Naive thymus-derived CD8-positive, alpha-beta T cell (primary cell): ENCODE measurements at places on chromosomes 5 and 9. TPM values are rescaled to one million over a fixed set of nuclear protein-coding genes. Genes with fewer than 3 reads are reported as not detected.

Gene BASP1
- not detected for polyA plus RNA-seq

Gene TLR4
- 0.12 TPM for polyA plus RNA-seq

Gene OR1L4
- not detected for polyA plus RNA-seq

Gene GZMA
- 713 TPM for polyA plus RNA-seq

Gene PCDHB2
- not detected for polyA plus RNA-seq

Gene GALNT12
- 8.4 TPM for polyA plus RNA-seq

Gene C9orf152
- not detected for polyA plus RNA-seq

Gene NUTM2G
- polyA plus RNA-seq: 0.05 TPM

Gene EPB41L4A
- 2.9 TPM for polyA plus RNA-seq

Gene SCGB3A2
- polyA plus RNA-seq: not detected

GRCh38 chr9:7265181-7265580 is 507.4 kb downstream of the KDM4C start:
- peaks cover 10% of the 10 kb centered on the region for H3K27me3 ChIP-seq
- no peaks in the 10 kb centered on the region for H3K36me3 ChIP-seq
- H3K4me1 ChIP-seq: no peaks in the 10 kb centered on the region
- DNase-seq: no peak

- no peak overlapping the region for H3K27ac ChIP-seq
- H3K4me1 ChIP-seq: peaks cover 2% of the 10 kb centered on the region
- H3K27me3 ChIP-seq: peaks cover 36% of the 10 kb centered on the region
- no peaks in the 10 kb centered on the region for H3K36me3 ChIP-seq
- DNase-seq: no peak
These were observed 34.7 kb upstream of the SLC9A3 start for GRCh38 chr5:558871-559503.

- no peak for DNase-seq
- H3K4me1 ChIP-seq: peaks cover 42% of the 10 kb centered on the region
- H3K27ac ChIP-seq: no peak overlapping the region
- H3K4me3 ChIP-seq: no peak overlapping the region
- H3K36me3 ChIP-seq: no peaks in the 10 kb centered on the region
These were observed 291.8 kb downstream of the EBF1 start for GRCh38 chr5:158807946-158808345.

GRCh38 chr5:143006501-143006900 is 236.3 kb downstream of the ARHGAP26 start:
- H3K27ac ChIP-seq: no peak overlapping the region
- no peak for DNase-seq
- peaks cover 60% of the 10 kb centered on the region for H3K4me1 ChIP-seq
- H3K27me3 ChIP-seq: no peaks in the 10 kb centered on the region

GRCh38 chr5:150186137-150186536 is 3.7 kb upstream of the SLC6A7 start:
- peaks cover 14% of the 10 kb centered on the region for H3K27me3 ChIP-seq
- no peaks in the 10 kb centered on the region for H3K36me3 ChIP-seq
- H3K4me1 ChIP-seq: no peaks in the 10 kb centered on the region
- no peak overlapping the region for H3K4me3 ChIP-seq

DNA sequence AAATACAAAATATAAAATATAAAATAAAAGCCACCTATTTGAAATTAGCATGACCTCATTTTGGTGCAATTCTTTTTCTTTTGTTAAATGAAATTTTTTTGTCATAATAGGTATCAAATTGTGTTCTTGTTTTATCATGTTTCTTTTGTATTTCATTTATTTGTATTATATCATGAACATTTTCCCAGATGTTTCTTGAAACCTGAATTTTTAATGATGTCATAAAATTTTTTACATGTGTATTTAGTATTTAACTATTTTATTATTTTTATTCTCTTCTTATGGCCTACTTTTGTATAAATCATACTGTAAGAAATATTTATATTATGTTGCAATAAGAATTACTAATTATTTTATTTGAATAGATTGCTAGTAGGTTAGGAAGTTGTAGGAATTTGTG is 361.7 kb downstream of the TMEM161B start:
- H3K36me3 ChIP-seq: no peaks in the 10 kb centered on the region
- no peaks in the 10 kb centered on the region for H3K4me1 ChIP-seq
- H3K4me3 ChIP-seq: no peak overlapping the region
- no peak for DNase-seq

GRCh38 chr5:130270786-130271185 is 366.5 kb downstream of the CHSY3 start:
- H3K36me3 ChIP-seq: no peaks in the 10 kb centered on the region
- H3K4me3 ChIP-seq: no peak overlapping the region
- no peaks in the 10 kb centered on the region for H3K4me1 ChIP-seq
- H3K27ac ChIP-seq: no peak overlapping the region
- H3K27me3 ChIP-seq: no peaks in the 10 kb centered on the region
- DNase-seq: no peak

GRCh38 chr5:165305596-165305995 is 1800.2 kb downstream of the MAT2B start:
- DNase-seq: no peak
- H3K4me3 ChIP-seq: no peak overlapping the region
- no peaks in the 10 kb centered on the region for H3K36me3 ChIP-seq
- no peak overlapping the region for H3K27ac ChIP-seq

- H3K4me1 ChIP-seq: no peaks in the 10 kb centered on the region
- no peak for DNase-seq
- peaks cover 5% of the 10 kb centered on the region for H3K27me3 ChIP-seq
- H3K27ac ChIP-seq: no peak overlapping the region
These were observed 487.2 kb upstream of the KLF4 start for GRCh38 chr9:107976767-107977166.

DNA sequence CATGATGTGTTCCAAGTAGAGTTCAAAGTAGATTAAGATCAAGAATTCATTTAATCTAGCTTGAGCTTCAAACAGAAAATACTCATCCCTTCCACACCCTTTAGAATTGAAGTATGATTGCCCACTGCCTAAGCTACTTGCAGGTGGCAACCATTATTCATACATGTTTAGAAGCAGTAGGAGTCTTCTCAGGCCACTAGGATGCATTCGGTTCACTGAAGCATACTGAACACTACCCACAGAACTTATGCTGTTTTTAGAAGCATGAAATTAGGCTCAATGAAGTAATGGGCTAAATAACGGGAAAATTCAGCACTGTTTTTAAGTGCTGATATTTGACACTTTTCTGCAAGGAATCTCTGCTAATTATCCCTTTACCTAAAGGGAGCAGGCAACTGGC is 263.4 kb downstream of the DEPDC1B start:
- no peak overlapping the region for H3K27ac ChIP-seq
- H3K4me1 ChIP-seq: peaks cover 8% of the 10 kb centered on the region
- peaks cover 1% of the 10 kb centered on the region for H3K27me3 ChIP-seq
- H3K36me3 ChIP-seq: no peaks in the 10 kb centered on the region
- H3K4me3 ChIP-seq: no peak overlapping the region

- no peak for DNase-seq
- H3K27ac ChIP-seq: peak within 1 kb of the TSS; percentile 71
- H3K27me3 ChIP-seq: no peaks in the 10 kb centered on the region
These were observed at the start of gene TNFSF15 for GRCh38 chr9:114805670-114806525. TSS of gene TNFSF15 (minus strand) at chr9:114806039. CDS start at chr9:114806012, 27 bp downstream.

DNA sequence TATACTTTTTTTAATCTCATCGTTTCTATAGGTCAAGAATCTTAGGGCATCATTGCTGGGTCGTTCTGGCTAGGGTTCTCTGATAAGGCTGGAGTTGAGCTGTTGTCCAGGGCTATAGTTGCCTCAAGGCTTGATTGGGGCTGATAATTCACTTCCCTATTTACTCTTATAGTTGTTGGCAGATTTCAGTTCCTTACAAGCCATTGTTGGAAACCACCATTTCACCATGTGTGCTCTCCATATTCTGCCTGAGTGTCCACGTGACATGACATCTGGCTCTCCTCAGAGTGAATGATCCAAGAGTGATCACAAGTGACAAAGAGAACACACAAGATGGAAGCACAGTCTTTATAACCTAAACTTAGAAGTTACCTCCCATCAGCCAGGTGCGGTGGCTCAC is 852.2 kb downstream of the EFNA5 start:
- H3K4me1 ChIP-seq: no peaks in the 10 kb centered on the region
- no peaks in the 10 kb centered on the region for H3K27me3 ChIP-seq
- H3K4me3 ChIP-seq: no peak overlapping the region
- H3K36me3 ChIP-seq: no peaks in the 10 kb centered on the region
- no peak for DNase-seq
- no peak overlapping the region for H3K27ac ChIP-seq

DNA sequence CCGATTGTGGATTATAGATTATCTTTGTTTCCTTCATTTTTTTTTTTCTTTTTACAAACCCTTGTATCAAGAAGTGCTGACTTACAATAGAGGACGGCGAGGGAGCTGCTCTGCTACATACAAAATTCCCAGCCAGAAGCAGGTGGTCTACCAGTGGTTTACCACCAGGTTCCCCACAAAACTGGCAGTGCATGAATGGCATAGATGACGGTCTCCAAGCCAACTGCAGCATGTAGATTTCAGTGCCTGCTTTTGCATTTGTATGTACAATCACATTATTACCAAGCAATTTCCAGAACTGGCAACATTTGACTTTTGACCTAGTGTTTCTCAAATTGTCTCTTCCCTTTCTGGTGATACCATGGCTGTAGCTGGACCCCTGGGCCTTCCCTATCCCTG is 84.0 kb downstream of the ACER2 start:
- no peak overlapping the region for H3K4me3 ChIP-seq
- H3K4me1 ChIP-seq: peaks cover 5% of the 10 kb centered on the region
- no peak for DNase-seq
- H3K36me3 ChIP-seq: no peaks in the 10 kb centered on the region
- peaks cover 11% of the 10 kb centered on the region for H3K27me3 ChIP-seq

GRCh38 chr9:68698943-68699509 is 6.0 kb upstream of the PIP5K1B start:
- no peak overlapping the region for H3K4me3 ChIP-seq
- H3K27me3 ChIP-seq: peaks cover 20% of the 10 kb centered on the region
- H3K4me1 ChIP-seq: peaks cover 6% of the 10 kb centered on the region

- H3K27me3 ChIP-seq: no peaks in the 10 kb centered on the region
- no peak overlapping the region for H3K4me3 ChIP-seq
- H3K27ac ChIP-seq: no peak overlapping the region
- H3K4me1 ChIP-seq: peaks cover 4% of the 10 kb centered on the region
- H3K36me3 ChIP-seq: peaks cover 26% of the 10 kb centered on the region
- DNase-seq: no peak
These were observed 278.9 kb downstream of the NR3C1 start for GRCh38 chr5:143124593-143124992.

DNA sequence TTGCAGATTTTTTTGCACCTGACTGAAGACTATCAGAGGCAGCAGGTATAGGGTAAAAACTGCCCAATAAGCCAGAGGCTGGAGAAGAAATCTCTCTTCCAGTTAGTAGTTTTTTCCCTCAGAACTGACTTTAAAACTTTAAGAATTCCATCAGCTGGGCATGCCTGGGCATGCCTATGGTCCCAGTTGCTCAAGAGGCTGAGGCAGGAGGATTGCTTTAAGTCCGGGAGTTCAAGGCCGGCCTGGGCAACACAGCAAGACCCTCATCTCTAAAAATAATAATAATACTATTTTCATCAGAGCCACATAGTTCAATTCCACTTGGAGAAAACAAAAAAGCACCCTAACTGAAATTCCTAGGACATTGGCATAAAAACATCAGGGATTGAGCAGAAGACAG is 30.3 kb downstream of the SUSD1 start:
- no peaks in the 10 kb centered on the region for H3K4me1 ChIP-seq
- H3K27ac ChIP-seq: no peak overlapping the region
- peaks cover 18% of the 10 kb centered on the region for H3K36me3 ChIP-seq
- no peaks in the 10 kb centered on the region for H3K27me3 ChIP-seq

- H3K4me1 ChIP-seq: no peaks in the 10 kb centered on the region
- no peak overlapping the region for H3K4me3 ChIP-seq
- DNase-seq: no peak
- peaks cover 24% of the 10 kb centered on the region for H3K27me3 ChIP-seq
These were observed 46.2 kb downstream of the PCA3 start for GRCh38 chr9:76810377-76810957.

DNA sequence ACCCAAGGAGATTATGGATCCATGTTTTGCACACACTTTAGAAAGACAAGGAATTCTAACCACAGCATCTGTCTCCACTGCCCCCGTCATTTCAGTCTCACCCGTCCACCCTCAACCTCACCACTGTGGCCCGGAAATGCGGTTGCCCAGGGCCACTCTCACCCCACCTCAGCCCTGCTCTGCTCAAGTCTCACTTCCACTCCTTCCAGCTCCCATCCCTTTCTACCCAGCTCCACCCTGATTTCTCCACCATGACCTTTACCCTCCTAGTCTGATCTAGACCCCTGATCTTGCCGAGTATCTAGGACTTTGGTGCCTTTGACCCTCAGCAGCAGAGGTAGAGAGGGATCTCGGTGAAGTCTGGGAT is 7.2 kb upstream of the KCNIP1 start:
- peaks cover 27% of the 10 kb centered on the region for H3K27me3 ChIP-seq
- no peak overlapping the region for H3K27ac ChIP-seq
- H3K4me3 ChIP-seq: no peak overlapping the region
- no peaks in the 10 kb centered on the region for H3K36me3 ChIP-seq

GRCh38 chr9:120845255-120845654 is 2.5 kb upstream of the PSMD5 start:
- peak overlapping the region; percentile 100 for H3K4me3 ChIP-seq
- H3K27ac ChIP-seq: peak overlapping the region; percentile 97
- H3K27me3 ChIP-seq: no peaks in the 10 kb centered on the region
- no peak for DNase-seq

DNA sequence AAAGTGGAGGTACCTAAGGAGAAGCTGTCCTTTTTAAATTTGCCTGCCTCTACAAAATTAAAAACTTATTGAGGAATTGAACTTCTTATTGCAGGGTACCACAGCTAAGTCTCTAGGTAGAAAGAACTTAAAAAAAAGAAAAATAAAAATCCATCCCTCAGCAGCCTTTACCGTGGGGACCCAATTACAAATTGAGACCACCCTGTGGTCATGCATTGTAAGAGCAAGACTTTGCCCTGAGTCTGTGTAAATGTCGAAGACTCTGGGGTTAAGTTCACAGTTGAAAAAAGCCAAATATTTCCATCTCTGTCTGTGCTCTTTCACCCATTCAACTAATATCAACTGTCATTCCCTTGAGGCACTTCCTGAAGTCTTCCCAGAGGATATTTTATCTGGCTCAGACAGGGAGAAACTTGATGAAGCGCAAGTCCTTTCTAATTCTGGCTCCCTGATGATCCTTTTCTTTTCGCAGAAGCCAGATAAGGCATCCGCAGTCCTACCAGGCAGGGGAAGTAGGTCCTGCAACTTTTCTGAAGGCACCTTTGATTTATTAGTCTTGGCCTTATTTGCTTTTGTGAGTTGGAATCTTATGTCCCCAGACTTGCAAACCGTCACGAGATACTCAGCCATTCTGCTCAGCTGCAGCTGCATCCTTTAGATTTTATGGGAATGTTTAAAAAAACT is 323.8 kb upstream of the WWC1 start:
- H3K36me3 ChIP-seq: no peaks in the 10 kb centered on the region
- H3K4me3 ChIP-seq: no peak overlapping the region
- no peak overlapping the region for H3K27ac ChIP-seq
- H3K4me1 ChIP-seq: no peaks in the 10 kb centered on the region
- peaks cover 9% of the 10 kb centered on the region for H3K27me3 ChIP-seq

- no peak overlapping the region for H3K27ac ChIP-seq
- H3K4me3 ChIP-seq: no peak overlapping the region
- H3K36me3 ChIP-seq: no peaks in the 10 kb centered on the region
- H3K27me3 ChIP-seq: peaks cover 18% of the 10 kb centered on the region
- no peaks in the 10 kb centered on the region for H3K4me1 ChIP-seq
These were observed 24.3 kb upstream of the PRRC1 start for GRCh38 chr5:127492854-127493738.

GRCh38 chr9:17528859-17529258 is 50.0 kb upstream of the SH3GL2 start:
- no peak overlapping the region for H3K4me3 ChIP-seq
- DNase-seq: no peak
- no peaks in the 10 kb centered on the region for H3K36me3 ChIP-seq
- no peak overlapping the region for H3K27ac ChIP-seq
- H3K4me1 ChIP-seq: no peaks in the 10 kb centered on the region

- no peak for DNase-seq
- peaks cover 21% of the 10 kb centered on the region for H3K4me1 ChIP-seq
- no peak overlapping the region for H3K27ac ChIP-seq
- no peaks in the 10 kb centered on the region for H3K36me3 ChIP-seq
- H3K27me3 ChIP-seq: no peaks in the 10 kb centered on the region
These were observed 75.3 kb downstream of the LHFPL2 start for GRCh38 chr5:78573318-78573717.
